ENCODE measurements at places on chromosomes 3 and 15. TPM values are rescaled to one million over a fixed set of nuclear protein-coding genes. Genes with fewer than 3 reads are reported as not detected.

The GLDN gene
- total RNA-seq: not detected

- no peak for DNase-seq
Observed at GRCh38 chr3:130705501-130705900, 41.1 kb downstream of the PIK3R4 start.

DNA sequence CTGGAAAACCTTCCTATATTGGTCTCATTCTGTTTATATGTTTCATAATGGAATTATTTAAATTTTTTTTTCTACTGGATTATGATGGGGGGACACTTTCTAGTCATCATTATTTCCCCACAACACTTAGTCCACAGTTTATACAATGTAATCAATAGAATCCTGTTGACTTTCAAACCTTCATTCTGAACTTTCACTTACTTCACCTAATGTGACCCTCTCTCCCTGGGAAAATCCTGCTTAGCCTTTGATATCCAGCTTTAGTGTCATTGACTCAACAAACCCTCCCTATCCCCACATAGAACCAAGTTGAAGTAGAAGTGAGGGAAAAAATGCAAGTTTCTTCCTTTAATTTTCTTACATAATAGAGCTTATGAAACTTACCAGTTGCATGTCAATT, 666.0 kb downstream of the MECOM start:
- no peak for DNase-seq

- DNase-seq: no peak
Observed at GRCh38 chr15:84804005-84804900, 12.9 kb upstream of the ALPK3 start.

GRCh38 chr15:58983261-58983660, 4.2 kb upstream of the RNF111 start:
- no peak for DNase-seq

The EPHB1 gene
- total RNA-seq: 5.2 TPM

DNA sequence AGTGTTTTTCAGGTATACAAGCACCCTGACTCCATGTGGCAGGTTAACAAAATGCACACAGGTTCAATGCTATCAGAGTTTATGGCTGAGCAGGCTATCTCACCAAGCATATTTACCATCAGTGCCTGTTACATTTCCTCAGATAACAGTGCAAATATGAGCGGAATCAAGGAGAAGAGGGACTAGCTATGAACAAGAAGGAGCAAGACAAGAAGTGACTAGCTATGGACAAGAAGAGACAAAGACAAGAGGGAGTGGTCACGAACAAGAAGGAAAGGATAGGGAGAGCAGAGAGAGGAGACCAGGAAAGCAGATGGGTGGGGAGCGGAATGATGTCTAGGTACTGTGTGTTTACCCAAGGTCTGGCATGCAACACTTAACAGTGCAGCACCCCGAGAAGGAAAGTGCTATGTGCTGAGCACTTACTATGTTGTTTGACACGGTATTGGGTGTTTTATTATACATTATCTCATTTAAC, 8.6 kb downstream of the ILDR1 start:
- DNase-seq: no peak

The NR1I2 gene
- total RNA-seq: not detected

GRCh38 chr3:179558742-179559364, 3.9 kb upstream of the ACTL6A start:
- DNase-seq: peak; percentile 23

GRCh38 chr3:46892285-46893145, 15.0 kb downstream of the PTH1R start:
- DNase-seq: no peak

DNA sequence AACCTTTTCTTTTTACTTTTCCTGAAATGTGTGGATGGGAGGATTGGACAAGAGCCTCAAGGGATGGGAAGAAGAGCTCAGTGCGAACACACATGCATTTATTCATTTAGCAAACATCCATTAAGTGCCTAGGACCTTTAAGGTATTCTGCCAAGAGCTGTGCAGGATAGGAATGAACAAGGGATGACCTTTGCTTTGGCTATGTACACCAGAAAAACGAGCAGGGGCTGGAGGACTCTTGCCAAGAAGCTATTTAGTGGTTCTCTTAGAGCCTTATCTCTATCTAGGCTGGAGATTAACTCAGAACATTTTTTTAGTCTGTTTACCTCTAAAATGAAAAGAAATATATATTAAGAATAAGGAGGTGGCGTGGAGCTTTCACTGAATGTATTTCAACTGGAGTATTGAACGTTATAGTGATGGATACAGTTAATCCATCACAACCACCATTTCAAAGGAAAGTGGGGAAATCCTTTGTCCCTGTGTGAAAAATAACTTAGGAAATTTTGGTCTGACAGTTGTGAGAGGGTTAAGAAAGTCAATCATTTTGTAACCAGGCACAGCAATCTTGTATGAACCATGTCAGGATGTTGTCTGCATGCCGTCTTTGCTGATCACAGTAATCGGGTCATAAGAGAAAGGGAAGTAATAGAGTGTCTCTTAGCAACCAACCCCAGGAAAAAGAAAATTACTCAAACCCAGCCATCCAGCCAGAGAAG, 279.0 kb downstream of the LPP start:
- DNase-seq: no peak

The HGD gene
- total RNA-seq: not detected

DNA sequence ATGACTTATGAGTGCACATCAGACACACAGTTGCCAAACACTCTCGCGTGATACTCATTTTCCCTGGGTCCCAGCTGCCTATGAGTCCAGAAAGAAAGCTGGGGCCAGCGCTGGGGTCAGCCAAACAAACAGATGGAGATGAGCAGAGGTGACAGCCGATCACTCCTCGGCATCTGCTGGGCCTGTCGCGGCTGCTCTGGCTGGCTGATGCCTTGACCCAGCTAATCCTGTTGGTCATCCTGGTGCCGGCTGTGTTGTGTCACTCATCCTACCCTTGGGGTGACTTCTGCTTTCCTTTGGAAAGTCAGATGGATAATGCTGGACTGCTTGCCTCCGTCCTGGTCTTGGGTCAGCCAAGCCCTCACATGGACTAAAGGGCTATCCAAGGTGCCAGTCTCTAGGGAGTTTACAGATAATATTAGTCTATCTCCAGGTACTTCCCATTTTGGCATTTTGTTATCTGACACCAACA, 105.3 kb upstream of the PDZRN3 start:
- no peak for DNase-seq

GRCh38 chr3:186594591-186595113, 18.2 kb upstream of the AHSG start:
- no peak for DNase-seq

DNA sequence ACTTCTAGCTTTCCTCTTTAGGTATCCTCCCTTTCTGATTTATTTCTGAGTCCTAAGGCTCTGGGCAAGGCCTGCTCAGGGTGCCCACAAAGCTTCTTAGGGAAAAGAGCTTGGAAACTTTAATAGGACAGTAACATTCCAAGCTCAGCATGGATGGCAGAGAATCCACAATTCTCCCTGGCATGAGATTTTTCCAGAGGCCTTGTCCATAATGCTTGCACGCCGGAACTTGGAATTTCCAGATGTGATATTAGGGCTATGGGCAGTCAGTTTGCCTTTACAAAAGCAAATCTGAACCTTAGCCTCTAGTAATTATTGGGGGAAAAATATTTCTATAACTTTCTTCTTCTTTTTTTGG, 139.0 kb upstream of the RBMS3 start:
- no peak for DNase-seq

The CLDN18 gene
- total RNA-seq: not detected

The TXNRD3 gene
- total RNA-seq: 0.78 TPM

The IQCH gene
- total RNA-seq: 0.88 TPM

DNA sequence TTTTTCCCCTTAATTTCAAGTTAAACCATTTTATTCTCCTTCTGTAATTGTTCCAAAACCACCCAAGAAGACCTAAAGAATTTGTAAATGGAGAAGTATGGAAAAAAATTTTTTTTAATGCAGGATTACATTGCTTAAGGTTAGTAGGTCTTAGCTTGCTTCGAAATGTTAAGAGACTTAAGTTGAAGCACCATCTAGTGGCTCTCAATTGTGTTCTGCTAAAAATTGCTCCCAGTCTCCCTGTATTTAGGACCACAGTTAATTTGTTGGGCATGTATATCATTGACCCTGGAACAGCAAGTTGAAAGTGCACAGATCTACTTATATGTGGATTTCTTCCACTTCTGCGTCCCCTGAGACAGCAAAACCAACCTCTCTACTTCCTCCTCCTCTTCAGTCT, 32.4 kb downstream of the CD200R1L start:
- no peak for DNase-seq

DNA sequence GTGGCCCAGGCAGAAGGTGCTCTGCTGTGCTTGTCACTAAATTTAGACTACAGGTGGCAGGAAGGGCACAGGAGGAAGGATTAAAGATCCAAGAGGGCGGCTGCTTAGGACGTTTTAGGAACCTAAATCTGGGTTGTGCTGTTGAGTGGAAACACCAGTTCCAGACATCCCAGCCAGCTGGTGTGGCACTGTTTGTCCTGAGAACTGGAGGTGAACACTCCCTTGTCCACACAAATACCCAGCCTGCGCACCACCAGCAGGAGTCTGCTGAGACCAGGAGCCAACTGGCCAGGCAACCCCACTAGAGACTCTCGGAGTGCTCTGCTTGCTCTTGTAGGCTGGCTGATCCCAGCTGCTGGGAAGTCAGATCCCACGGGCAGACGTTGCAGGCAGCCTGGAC, 30.3 kb upstream of the UACA start:
- no peak for DNase-seq

DNA sequence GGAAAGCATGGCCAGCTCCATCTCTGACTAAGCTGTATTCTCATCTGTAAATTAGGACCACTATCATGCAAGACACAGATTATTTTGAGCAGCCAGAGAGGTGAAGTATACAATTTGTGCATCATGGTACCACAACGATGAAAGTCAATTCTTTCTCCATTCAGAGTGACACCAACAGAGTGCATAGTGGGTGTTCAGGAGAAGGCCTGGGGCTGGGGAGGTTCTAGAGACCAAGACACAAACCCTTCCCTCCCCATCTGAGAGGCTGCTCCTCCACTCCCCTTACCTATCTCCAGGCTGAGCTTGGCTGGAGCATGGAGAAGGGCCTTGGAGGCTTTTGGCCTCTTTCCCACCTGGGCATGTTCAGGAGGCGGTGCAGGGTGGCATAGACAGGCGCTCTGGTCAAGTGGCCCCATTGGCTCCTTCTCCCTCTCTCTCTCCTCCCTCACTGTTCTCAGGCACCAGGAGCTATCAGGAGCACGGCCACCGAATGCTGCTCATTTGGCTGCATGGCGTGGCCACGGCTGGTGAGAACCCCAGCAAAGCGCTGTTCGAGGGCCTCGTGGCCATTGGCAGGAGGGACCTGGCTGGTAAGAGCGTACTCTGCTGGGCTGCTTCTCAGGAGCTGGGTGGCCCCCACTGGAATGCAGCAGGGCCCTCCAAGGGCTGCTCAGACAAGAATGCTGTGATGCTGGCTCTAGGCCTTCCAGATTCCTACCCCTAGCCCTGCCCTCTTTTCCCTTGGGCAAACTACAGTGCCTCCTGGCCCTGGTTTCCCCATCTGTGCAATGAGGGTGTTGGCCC, 37.9 kb downstream of the ANKDD1A start:
- DNase-seq: no peak

DNA sequence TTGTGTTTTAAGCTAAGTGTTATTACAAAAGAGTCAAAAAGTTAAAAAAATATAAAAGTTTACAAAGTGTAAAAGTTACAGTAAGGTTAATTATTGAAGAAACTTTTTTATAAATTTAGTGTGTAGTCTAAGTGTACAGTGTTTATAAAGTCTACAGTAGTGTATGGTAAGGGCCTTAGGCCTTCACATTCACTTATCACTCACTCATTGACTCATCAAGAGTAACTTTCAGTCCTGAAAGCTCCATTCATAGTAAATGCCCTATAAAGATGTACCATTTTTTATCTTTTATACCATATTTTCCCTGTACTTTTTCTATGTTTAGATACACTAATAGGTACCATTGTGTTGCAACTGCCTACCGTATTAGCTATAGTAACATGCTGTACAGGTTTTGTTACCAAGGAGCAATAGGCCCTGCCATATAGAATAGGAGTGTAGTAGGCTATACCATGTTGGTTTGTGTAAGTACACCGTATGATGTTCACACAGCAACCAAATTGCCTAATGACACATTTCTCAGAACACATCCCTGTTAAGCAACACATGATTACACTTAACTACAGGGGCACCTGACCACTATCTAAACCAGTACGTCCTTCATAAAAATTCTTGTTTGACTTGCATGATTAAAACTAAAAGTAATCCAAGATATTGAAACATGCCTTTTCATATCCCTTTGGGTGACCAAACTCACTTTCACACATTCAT, 17.2 kb downstream of the RAD18 start:
- DNase-seq: no peak

DNA sequence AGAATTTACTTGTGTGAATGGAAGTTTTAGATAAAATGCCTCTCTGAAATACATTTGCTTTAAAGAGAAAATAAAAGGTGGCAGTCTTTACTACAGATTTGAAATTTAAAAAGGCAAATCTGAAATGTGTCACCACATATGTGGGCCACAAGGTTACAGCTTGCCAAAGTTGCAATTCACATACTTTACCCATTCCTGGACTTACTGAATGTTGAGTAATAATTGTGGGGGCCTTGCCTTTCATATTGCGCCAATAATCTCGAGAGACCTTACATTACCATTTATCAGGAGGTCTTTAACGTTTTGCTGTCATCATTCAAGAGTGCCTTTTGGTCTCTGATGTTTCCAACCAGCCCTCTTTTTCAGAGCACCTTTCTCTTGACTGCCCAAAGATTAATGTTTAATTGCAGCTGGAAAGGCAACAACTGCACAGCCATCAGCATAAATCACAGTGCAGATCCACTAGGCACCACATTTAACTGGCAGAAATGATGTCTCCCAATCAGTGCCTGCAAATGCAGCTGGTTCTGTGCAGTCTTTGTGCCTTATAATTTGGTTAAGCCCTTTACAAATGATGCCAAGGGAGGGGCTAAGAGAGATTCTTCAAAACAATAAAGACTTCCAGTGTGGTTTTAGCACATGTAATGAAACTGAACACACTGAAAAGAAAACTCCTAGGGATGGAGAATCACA, 206.8 kb downstream of the MAGI1 start:
- DNase-seq: no peak

The DET1 gene
- total RNA-seq: 1.4 TPM

The CALML4 gene
- total RNA-seq: 13.1 TPM

DNA sequence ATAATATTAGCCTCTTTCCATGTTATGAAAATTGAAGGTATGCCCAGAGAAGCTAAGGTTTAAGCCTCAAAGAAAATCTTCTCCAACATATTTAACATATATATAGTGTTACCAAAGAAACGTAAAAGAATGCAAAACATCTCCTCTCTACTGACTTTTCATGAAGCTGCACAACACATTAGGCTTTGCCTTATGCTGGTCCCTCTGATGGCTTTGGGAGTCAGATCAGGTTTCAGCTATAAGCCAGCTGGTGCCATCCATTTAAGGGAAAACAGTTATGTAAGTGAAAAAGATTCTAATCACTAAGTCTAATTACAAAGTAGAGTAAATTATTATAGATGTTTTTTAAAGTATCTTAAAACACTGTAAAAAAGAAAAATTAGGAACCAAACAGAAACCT, 410.5 kb downstream of the LSAMP start:
- no peak for DNase-seq

The TMEM40 gene
- not detected for total RNA-seq

- no peak for DNase-seq
Observed at GRCh38 chr3:109887293-109887692, 549.9 kb upstream of the DPPA4 start.

- DNase-seq: no peak
Observed at GRCh38 chr15:25094066-25094465, 139.3 kb downstream of the SNRPN start.
